ENCODE measurements at places on chromosomes 16 and 17.
A peak's percentile ranks its signal among the peaks of the same experiment; 100 is the strongest.

DNA sequence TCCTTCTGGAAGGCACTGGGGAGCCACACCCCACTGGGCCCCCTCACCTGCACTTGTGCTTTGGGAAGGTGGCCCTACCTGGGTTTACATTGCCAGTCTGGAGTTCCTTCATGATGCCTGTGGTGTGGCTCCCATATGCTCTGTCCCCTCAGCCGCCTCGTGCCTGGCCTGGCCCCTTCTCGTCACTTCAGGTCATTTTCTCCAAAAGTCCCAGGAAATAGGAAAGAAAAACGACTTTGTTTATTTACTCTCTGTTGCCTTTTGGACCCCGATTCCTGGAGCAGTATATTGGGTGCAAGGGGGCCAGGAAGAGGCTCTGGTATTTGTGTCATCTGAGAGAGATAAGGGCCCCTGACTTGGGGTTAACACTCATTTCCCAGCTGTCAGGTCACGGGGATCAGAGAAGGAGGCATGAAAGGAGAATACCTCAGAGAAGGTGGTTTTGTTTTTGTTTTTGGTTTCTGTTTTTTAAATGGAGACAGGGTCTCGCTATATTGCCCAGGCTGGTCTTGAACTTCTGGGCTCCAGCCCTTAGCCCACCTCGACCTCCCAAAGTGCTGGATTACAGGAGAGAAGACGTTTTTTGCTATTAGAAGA, 4.7 kb downstream of the SOCS3 start:
- DNase-seq, result no peak

GRCh38 chr17:76527430-76528111, 9.9 kb downstream of the CYGB start:
- DNase-seq, result no peak

DNA sequence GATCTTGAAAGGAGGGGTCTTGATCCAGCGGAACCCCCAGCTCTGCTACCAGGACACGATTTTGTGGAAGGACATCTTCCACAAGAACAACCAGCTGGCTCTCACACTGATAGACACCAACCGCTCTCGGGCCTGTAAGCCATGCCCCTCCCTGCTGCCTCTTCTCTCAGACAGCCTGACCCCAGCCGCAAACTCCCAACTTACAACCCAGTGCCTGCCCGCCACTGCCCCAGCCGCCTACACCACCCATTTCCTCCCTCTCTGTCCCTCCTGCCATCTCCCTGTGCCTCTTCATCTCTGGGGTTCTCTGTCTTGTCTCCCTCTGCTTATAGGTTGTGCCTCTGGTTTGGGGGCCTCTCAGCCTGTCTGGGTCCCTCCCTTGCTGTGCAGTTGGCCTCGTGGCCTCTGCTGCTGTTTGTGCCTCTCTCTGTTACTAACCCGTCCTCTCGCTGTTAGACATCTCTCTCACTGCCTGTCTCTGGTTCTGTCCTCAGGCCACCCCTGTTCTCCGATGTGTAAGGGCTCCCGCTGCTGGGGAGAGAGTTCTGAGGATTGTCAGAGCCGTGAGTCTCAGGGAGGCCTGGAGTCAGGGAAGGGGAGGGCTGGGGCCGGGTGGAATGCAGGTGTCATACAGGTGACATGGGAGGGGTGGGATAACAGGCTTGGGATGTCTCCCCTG, 9.6 kb downstream of the ERBB2 start:
- DNase-seq, result no peak

DNA sequence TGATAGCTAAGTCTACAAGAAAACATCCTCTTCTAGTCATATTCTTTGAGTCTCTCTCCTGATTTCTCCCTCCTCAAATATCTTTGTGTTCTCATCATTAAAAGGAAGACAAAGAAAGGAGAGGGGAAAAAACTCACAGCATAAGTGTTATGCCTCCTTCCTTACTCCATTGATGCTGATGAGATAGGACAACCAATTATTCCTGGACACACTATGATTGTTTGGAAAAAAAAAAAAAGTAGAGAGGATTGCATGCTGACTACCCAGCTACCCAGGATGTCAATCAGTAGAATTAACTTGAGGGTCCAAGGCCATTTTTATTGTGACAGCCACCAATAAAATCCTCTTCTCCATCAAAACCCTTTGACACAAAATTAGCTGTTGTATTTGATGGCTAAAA, 299.1 kb upstream of the CDH8 start:
- DNase-seq, result no peak

DNA sequence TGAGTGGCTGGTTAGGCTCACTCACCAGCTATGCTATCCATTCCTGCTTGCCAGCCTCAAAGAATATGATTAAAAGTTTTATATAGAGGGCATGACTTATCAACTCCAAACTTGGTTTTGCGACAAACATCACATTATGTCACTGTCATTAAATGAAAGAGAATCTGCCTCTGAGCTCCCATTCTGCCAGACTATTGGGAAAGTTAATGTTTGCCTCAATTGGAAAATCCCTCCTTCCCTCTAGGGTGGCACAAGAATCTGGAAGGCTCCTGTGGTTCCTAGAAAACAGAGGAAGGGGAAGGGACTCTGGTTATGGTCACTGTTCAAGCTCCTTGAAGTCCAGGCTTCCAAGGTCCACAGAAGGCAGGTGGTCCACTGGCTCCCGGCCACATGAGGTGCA, 50.5 kb upstream of the TEX2 start:
- DNase-seq, result no peak

DNA sequence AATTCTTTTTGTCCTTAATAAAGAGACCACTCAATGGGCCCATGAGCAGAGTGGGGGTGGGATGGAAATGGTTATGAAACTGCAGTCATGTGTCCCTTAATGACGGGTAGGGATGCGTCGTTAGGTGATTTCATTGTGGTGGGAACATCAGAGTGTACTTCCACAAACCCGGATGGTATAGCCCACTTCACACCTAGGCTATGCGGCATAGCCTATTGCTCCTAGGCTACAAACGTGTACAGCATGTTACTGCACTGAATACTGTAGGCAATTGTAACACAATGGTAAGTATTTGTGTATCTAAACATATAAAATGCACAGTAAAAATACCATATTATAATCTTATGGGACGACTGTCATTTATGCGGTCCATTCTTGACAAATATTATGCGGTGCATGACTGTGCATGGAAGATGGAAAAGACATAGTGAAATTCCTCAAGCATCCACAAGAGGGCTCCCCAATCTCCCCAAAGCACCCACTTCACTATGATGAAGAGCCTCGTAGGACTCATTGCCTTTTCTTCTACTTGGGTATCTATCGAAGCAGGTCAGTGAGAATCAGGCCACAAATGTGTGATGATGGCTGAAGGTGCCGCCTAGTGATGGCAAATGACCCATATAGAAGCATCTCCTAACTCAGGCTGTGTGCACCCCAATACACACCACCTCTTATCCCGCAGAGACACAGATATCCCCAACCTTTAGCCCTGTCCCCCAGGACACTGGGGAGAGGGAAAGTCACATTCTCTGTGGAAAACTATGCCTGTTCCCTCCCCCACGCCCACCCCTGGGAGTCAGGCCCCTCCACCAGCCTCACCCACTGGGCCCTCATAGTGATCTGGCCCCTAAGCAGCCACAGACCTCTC, 43.5 kb downstream of the TBX21 start:
- DNase-seq, result no peak

GRCh38 chr16:57384248-57385070, 12.2 kb downstream of the CX3CL1 start:
- DNase-seq, result no peak

GRCh38 chr17:61504697-61505096, 52.5 kb downstream of the TBX4 start:
- DNase-seq, result no peak

- DNase-seq, result no peak
Observed at GRCh38 chr16:75319513-75320411, 68.3 kb upstream of the BCAR1 start.

GRCh38 chr17:36979565-36979941, 30.8 kb downstream of the AATF start:
- no peak for DNase-seq

DNA sequence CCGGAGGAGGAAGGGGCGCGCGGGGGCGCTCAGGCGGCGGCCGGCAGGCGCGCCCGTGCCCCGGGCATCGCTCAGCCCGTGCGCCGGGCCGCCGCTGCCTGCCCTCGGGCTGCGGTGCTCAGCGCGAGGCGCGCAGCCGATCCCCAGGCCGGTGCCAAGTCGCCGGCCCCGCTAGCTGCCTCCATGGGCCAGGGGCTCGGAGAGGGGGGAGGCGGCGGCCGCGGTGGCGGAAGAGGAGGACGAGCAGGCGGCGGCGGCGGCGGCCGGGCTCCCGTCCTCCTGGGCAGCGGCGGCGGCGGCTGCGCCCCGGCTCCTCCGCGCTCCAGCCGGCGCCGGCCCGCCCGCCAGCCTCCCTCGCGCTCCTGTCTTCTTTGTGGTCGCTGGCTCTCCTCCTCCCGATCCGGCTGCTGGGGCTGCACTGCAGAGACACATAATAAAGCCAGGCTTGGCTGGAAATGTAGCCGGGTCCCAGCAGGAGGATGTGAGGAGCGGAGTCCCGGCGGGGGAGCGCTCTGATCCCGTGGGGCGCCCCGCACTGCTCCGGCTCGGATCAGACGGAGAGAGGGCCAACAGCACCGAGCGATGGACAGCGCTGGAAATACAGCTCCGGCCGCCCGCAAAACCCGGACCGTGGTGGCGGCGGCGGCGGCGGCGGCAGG, 889 bp upstream of the ZNF423 start:
- peak; percentile 46 for DNase-seq

GRCh38 chr16:54027558-54027957, 259.0 kb downstream of the IRX3 start:
- no peak for DNase-seq

GRCh38 chr16:14193316-14193871, 122.3 kb downstream of the MRTFB start:
- DNase-seq, result no peak

- no peak for DNase-seq
Observed at GRCh38 chr16:17323171-17323570, 147.6 kb downstream of the XYLT1 start.

GRCh38 chr16:88642881-88643643, 4.7 kb downstream of the IL17C start:
- no peak for DNase-seq

GRCh38 chr16:88691129-88691813, 5.0 kb upstream of the SNAI3 start:
- DNase-seq, result no peak

DNA sequence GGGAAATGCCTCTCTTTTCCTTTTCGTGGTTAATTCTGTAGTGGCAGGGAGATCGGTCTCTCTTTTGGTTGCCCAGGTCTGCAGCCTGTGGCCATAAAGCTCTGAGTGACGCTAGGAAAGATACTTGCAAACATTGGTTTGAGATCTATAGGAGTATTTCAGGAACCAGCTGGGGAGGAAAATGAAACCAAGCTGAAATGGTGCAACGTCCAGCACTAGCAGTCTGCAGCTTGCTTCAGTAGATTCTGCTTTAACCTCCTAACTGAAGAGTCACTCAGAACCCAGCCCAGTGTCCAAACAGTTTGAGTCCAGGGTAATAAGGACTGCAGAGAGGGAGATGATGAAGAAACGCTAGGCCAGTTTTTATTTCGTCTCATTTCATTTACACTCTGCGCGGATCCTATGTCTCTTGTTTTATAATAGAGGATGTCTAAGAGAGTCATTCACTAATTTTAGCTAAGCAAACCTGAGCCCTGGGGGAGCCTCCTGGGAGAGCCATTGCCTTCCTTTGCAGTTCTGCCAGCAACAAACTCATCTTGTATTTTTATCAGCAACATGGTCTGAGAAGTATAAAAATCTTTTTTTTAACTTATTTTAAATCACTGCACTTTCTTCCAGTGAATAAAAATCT, 12.0 kb downstream of the SP2 start:
- no peak for DNase-seq

- DNase-seq, result no peak
Observed at GRCh38 chr16:11180489-11180888, 75.5 kb downstream of the SOCS1 start.

- DNase-seq, result no peak
Observed at GRCh38 chr17:16910341-16910740, 61.6 kb downstream of the TNFRSF13B start.

DNA sequence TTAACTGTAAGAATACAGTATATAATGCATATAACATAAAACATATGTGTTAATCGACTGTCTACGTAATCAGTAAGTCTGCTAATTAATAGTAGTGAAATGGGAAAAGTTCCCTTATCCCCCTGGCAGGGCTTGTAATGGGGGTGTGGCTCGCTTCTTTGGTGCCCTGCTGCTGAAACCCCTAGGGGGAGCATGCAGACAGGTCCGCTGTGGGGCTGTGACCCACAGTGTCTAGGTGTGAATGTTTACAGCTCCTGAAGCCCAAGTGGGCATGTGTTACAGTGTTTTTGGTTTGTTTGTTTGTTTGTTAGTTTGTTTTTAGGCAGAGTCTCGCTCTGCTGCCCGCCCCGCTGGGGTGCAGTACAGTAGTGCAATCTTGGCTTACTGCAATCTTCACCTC, 495.7 kb downstream of the SHISA9 start:
- DNase-seq, result no peak

GRCh38 chr16:1870365-1871082, 1.4 kb downstream of the MEIOB start:
- DNase-seq, result no peak

GRCh38 chr16:78443542-78444364, 344.3 kb downstream of the WWOX start:
- no peak for DNase-seq

DNA sequence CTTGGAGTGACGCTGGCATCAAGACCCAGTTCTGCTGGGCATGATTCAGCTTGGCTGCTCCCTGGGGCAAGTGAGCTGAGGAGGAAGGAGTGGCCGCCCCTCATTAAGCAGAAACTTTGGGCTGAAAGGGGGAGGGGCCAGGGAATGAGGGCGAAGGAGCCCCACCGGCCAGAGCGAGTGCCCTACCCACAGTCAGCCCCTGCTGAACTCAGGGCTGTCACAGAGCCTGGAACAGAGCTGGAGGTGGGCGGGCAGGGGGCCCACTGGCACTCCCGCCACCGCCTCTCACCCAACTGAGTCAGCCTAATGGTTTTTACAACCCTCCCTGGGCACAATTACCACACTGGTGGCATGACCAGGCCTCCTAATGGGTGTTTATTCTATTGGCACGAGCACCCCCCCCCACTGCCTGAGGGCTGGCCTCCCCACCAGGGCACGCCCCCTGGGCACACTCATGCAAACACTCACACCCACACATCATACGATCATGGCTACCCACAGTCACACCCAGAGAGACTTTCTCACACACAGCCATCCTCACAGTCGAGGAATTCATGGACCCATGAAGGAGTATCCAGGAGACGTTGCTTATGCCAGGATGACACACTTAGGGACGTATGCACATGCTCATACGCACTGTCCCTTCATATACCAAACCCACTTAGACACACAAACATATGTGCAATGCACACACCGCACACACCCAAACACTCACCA, 19.2 kb downstream of the UNC119 start:
- DNase-seq, result no peak

- DNase-seq, result no peak
Observed at GRCh38 chr16:88015806-88016140, 64.5 kb downstream of the BANP start.

Measured in hypothalamus (tissue), 51 donors.